Mucosa of descending colon (tissue), 3 donors: ENCODE measurements at places on chromosomes 7 and 10. TPM values are rescaled to one million over a fixed set of nuclear protein-coding genes. Genes with fewer than 3 reads are reported as not detected.

MYL7 gene
- total RNA-seq: 2.0 TPM

CYP2C19 gene
- total RNA-seq: 1.5 TPM

FBXL15 gene
- total RNA-seq: 27.7 TPM

ZNF467 gene
- 5.1 TPM for total RNA-seq

PAX4 gene
- 1.8 TPM for total RNA-seq

AS3MT gene
- 0.27 TPM for total RNA-seq

SMKR1 gene
- not detected for total RNA-seq

ITIH2 gene
- not detected for total RNA-seq

CTAGE4 gene
- 8.6 TPM for total RNA-seq
